ENCODE measurements at places on chromosomes 5 and 9.

- DNase-seq: no peak
Measured at GRCh38 chr9:20264896-20265295, 357.4 kb downstream of the MLLT3 start.

DNA sequence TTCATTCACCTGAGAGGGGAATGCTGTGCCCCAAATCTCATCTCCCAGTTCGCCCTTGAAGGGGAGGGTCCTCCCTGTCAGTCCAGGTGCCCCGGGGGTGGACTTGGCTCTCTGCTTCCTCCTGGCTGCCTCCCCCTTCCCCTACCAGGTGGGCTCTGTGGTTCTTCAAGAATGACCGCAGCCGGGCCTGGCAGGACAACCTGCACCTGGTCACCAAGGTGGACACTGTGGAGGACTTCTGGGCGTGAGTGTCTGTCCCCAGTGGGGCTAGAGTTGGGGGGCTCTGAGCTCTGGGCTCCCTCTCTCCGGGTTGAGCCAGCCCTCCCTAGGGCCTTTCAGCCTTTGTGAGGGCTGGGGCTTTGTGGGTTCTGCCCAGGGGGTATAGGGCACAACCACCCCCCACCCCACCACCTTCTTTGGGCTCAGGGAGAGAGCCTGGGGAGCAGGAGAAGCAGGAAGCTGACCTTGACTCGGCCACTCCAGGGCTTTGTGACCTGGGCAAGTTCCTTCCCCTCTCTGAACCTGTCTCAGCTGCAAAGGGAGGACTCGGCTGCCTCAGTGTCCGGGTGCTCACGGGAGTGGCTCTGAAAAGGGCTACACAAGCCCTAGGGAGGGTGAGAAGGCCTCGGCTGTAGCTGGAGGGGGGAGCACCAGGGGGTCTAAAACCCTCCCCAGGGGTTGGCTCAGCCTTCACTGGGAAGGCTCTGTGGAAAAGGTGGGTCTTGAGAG lies 3.6 kb upstream of the TSPAN17 start:
- DNase-seq: no peak

GRCh38 chr9:133666387-133666786 lies 30.2 kb downstream of the DBH start:
- DNase-seq: no peak

- no peak for DNase-seq
Measured at GRCh38 chr9:129547869-129548570, 72.9 kb downstream of the C9orf50 start.

DNA sequence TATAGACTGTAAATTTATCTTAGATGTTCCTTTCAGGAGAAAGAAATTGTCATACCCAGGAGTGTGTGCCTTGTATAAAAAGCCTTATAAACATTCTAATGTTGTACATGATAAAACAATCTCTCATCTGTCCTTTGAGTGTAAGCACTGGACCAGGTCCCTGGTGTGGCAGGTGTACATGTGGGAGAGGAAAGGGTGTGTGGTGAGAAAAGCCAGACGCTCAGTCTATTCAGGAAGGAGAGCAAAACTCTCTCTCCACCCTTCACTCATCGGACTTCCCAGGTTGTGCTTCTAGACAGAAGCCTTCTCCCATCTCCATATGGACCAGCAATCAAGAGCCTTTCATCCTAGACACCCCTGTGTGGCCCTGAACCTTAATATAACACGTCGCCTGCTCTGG lies 154.2 kb downstream of the ESM1 start:
- no peak for DNase-seq

- no peak for DNase-seq
Measured at GRCh38 chr5:73424556-73424977, 24.0 kb downstream of the FOXD1 start.

DNA sequence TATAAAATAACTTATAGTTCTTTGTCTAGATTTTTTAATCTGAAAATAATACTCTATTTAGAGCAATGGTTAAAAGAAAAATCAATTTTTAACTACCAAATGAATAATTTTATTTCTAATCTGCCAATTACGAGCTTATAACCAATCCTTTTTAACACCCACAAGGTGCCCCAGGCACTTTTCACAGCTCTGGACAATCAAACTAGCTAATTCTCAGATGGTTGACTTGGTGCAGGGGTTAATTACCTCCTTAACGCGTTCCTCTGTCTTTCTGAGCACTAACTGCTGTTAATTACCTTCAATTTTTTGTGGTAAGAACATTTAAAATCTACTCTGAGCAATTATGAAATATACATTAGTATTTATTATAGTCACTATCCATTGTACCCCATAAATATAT lies 109.6 kb upstream of the PJA2 start:
- no peak for DNase-seq

GRCh38 chr5:78547731-78548615 lies 100.6 kb downstream of the LHFPL2 start:
- no peak for DNase-seq

DNA sequence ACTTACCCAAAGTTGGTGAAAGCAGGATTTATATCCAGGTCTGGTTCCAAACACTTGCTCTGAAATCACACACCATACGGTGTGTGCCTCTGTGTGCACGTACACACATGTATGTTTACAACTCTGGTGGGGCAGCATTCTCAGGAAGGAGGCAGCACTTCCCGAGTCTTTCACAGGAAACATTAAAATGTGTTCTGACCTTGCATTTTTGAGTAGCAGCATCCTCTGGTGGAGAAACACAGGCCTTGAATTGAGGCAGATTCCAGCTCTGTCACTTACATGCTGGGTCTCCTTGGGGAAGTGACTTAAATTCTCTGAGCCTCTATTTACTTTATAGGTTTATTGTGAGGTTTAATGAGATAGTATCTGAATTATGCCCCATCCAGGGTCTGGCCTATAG lies 126.4 kb downstream of the RGS3 start:
- peak; percentile 54 for DNase-seq

GRCh38 chr5:171629628-171630349 lies 155.8 kb upstream of the SMIM23 start:
- DNase-seq: no peak
